B cell (primary cell): ENCODE measurements at places on chromosomes 12 and 14. TPM values are rescaled to one million over a fixed set of nuclear protein-coding genes. Genes with fewer than 3 reads are reported as not detected.

OAS1 gene
- 45.7 and 48.3 TPM in 2 replicates for total RNA-seq

GARIN6 gene
- not detected in 2 replicates for total RNA-seq

RBMS2 gene
- 5.0 and 7.6 TPM in 2 replicates for total RNA-seq

SLC16A7 gene
- 32.7 and 32.8 TPM in 2 replicates for total RNA-seq

MAP1LC3B2 gene
- total RNA-seq = 1.0 TPM in 1 of 2 replicates, not detected in the other

SART3 gene
- 131 and 142 TPM in 2 replicates for total RNA-seq

SALL2 gene
- total RNA-seq = 1.3 and 2.5 TPM in 2 replicates

KCNH3 gene
- 0.19 and 0.54 TPM in 2 replicates for total RNA-seq

PPP4R4 gene
- total RNA-seq = not detected in 2 replicates

PLXNC1 gene
- 33.6 and 35.2 TPM in 2 replicates for total RNA-seq

WNT1 gene
- 0.34 TPM in 1 of 2 replicates, not detected in the other for total RNA-seq

CCDC175 gene
- total RNA-seq = not detected in 2 replicates

ALDH1L2 gene
- total RNA-seq = 0.32 and 0.46 TPM in 2 replicates

NAA25 gene
- total RNA-seq = 36.5 and 40.8 TPM in 2 replicates

P2RX7 gene
- 5.3 and 6.8 TPM in 2 replicates for total RNA-seq
